ENCODE measurements at places on chromosomes 16 and 17. TPM values are rescaled to one million over a fixed set of nuclear protein-coding genes. Genes with fewer than 3 reads are reported as not detected.

- H3K4me1 ChIP-seq: peaks cover 20% of the 10 kb centered on the region
- peaks cover 27% of the 10 kb centered on the region for H3K36me3 ChIP-seq
- peak; percentile 39 for DNase-seq
- H3K27ac ChIP-seq: peak overlapping the region; percentile 85
- peaks cover 3% of the 10 kb centered on the region for H3K27me3 ChIP-seq
Measured at GRCh38 chr16:66740010-66740409, 11.4 kb downstream of the DYNC1LI2 start.

GRCh38 chr16:75541236-75541635 is 5.3 kb upstream of the CHST5 start:
- H3K36me3 ChIP-seq: peaks cover 8% of the 10 kb centered on the region
- DNase-seq: no peak
- H3K27ac ChIP-seq: no peak overlapping the region
- H3K4me1 ChIP-seq: no peaks in the 10 kb centered on the region

DNA sequence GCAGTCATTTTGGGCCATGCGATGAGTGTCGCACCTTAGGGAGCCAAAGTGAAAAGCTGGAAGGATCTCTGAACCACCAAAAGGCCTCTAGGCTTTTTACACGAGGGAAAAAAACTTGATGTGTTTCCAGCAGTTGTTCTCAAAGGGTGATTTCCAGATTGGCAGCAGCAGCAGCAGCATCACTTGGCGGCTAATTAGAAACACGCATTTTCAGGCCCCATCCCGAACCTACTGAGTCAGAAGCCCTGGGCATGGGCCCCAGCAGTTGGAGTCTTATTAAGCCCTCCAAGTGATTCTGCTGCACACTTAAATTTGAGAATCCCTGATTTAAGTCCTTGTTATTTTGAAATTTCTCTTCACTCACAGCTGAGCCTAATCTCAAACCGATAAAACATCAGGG is 25.3 kb upstream of the PYY start:
- H3K36me3 ChIP-seq: no peaks in the 10 kb centered on the region
- H3K4me3 ChIP-seq: no peak overlapping the region
- H3K27ac ChIP-seq: no peak overlapping the region
- H3K4me1 ChIP-seq: no peaks in the 10 kb centered on the region
- peaks cover 5% of the 10 kb centered on the region for H3K27me3 ChIP-seq

DNA sequence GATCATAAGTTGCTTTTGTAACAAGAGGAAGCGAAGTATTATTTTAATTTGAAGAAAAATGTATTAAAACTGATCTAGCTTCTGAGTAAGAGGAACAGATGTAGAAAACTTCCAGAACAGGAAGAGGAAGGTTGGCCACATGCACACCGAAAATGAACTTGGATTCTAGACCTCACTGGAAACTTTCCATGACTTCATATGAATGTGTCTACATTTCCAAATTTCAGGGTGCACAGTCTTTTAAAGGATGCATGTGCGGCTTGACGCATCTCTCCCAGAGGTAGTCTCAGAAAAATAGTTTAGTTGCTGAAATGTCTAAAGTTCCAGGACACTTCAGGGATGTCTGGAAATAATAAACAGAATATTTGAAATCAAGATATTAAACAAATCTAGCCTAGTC is 275.1 kb upstream of the MYOCD start:
- DNase-seq: no peak
- no peak overlapping the region for H3K27ac ChIP-seq
- H3K27me3 ChIP-seq: peaks cover 2% of the 10 kb centered on the region
- H3K36me3 ChIP-seq: no peaks in the 10 kb centered on the region
- no peak overlapping the region for H3K4me3 ChIP-seq

DNA sequence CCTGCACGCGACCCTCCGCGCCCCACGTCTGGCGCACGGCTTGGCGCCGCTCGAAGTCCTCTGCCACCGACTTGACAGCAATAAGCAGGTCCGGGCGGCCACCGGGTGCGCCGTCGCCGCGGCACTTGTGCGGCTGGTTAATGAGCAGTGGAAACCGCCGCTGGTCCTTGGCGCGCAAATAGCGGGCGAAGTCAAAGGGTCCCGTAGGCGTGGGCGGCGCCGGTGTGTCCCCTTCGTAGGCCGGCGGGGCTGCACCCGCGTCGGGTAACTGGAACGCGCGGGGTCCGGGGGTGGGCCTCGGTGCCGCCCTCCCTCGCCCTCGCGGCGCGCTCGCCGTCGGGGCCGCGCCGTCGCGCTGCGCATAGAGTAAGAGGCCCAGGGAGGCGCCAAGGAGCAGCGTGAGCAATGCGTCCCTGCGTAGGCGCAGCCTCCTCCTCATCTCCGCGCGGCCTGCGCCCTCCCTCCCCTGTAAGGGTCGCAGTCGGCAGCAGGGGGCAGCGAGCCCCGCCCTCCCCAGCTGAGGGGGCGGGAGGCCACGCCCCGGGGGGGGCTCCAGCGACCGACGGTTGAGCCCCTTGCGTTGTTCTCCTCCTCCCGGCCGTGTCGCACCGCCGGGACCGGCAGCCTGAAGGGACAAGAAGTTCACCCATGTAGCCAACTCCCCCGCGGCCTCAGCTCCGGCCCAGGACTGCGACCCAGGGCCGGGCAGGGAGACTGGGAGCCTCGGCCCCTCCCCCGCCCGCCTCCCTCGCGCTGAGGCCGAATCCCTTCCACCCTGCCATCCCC is 558 bp downstream of the B3GNT9 start:
- H3K4me1 ChIP-seq: no peaks in the 10 kb centered on the region
- peak; percentile 64 for DNase-seq

GRCh38 chr16:22313876-22314470 is 16.8 kb downstream of the POLR3E start:
- peaks cover 2% of the 10 kb centered on the region for H3K27me3 ChIP-seq
- no peak overlapping the region for H3K4me3 ChIP-seq
- H3K36me3 ChIP-seq: peaks cover 30% of the 10 kb centered on the region
- no peak for DNase-seq
- no peaks in the 10 kb centered on the region for H3K4me1 ChIP-seq

GRCh38 chr17:39147221-39148185 is 3.9 kb downstream of the PLXDC1 start:
- peaks cover 13% of the 10 kb centered on the region for H3K4me1 ChIP-seq
- peaks cover 3% of the 10 kb centered on the region for H3K36me3 ChIP-seq
- peaks cover 11% of the 10 kb centered on the region for H3K27me3 ChIP-seq
- H3K4me3 ChIP-seq: no peak overlapping the region

DNA sequence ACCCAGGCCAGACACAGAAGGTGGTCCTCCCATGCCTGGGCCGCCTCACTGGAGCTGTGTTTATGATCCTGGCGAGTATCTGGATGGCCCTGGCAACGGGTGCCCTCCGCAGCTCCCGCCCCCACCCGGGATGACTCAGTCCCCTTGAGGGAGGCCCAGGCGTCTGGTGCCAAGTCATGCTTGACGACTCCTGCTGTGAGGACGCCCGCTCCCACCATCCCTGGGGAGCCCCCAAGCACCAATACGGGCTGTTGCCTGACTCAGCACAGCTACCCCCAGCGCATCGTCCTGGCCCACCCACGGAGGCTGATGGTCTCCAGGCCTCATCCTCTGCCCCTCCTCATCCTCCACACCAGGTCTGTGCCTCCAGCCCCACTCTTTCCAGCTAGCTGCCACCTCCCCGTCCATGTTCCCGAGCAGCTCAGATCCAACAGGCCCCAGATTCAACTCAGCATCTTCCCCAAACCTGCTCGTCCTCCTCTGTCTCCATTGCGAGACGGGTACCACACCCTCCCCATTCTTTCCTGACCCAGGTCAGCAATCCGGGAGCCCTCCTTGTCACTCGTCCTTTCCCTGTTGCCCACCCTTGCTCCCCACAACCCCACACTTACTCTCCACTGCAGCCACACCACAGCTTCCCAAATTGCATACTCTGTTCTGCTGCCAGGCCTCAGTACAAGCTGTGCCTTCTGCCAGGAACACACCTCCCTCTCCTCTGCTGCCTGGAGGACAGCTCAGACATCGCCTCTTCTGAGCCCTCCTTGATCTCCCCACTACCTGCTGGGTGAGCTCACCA is 2.6 kb downstream of the CAMKK1 start:
- DNase-seq: no peak
- no peak overlapping the region for H3K4me3 ChIP-seq
- H3K27ac ChIP-seq: no peak overlapping the region
- peaks cover 22% of the 10 kb centered on the region for H3K27me3 ChIP-seq
- H3K4me1 ChIP-seq: peaks cover 46% of the 10 kb centered on the region
- H3K36me3 ChIP-seq: peaks cover 11% of the 10 kb centered on the region

- no peak overlapping the region for H3K27ac ChIP-seq
- peaks cover 23% of the 10 kb centered on the region for H3K27me3 ChIP-seq
- peaks cover 30% of the 10 kb centered on the region for H3K36me3 ChIP-seq
- DNase-seq: no peak
Measured at GRCh38 chr17:81916234-81917001, 1.6 kb downstream of the SIRT7 start.

- peaks cover 5% of the 10 kb centered on the region for H3K27me3 ChIP-seq
- peaks cover 1% of the 10 kb centered on the region for H3K36me3 ChIP-seq
- H3K27ac ChIP-seq: no peak overlapping the region
- DNase-seq: no peak
Measured at GRCh38 chr16:75065521-75066149, 50.9 kb downstream of the LDHD start.

GRCh38 chr17:50708050-50709000 is 611 bp upstream of the ANKRD40 start:
- H3K4me1 ChIP-seq: peaks cover 16% of the 10 kb centered on the region
- peak overlapping the region; percentile 92 for H3K27ac ChIP-seq
- H3K27me3 ChIP-seq: no peaks in the 10 kb centered on the region

DNA sequence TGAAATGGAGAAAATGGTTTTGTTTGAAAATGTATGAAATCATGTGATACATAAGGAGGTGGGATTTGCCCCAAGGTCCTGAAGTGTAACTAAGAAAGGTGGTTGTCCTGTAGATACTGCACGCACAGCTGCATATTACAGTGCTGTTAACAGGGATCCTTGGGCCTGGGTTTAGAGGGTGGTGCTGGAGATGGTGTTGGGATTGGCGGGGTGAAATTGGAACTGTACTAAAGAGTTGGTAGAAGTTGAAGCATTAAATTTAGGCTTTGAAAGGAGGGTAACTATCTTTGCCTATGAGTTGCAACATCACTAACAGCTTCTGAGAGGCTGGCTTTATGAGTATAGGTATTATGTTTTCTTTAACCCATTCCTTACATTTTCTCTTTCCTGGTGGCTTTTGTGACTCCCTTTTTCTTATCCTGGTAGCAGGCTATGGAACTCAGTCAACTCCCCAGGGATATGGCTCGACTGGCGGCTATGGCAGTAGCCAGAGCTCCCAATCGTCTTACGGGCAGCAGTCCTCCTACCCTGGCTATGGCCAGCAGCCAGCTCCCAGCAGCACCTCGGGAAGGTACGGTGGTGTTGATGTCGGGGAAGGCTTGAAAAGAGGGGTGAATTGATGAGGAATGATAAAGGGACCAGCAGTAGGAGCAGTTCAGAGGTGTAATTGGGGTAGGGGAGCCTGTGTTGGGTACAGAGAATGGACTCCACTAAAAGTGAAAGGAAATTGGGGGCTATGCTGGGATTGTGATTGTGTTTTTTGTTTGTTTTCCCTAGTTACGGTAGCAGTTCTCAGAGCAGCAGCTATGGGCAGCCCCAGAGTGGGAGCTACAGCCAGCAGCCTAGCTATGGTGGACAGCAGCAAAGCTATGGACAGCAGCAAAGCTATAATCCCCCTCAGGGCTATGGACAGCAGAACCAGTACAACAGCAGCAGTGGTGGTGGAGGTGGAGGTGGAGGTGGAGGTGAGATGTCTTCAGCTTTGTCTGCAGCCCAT is 3.8 kb downstream of the FUS start:
- peaks cover 71% of the 10 kb centered on the region for H3K36me3 ChIP-seq
- H3K4me1 ChIP-seq: peaks cover 66% of the 10 kb centered on the region
- no peak for DNase-seq

- H3K36me3 ChIP-seq: no peaks in the 10 kb centered on the region
- H3K27ac ChIP-seq: no peak overlapping the region
- H3K27me3 ChIP-seq: peaks cover 3% of the 10 kb centered on the region
- H3K4me3 ChIP-seq: no peak overlapping the region
Measured at GRCh38 chr16:24681793-24682192, 47.7 kb upstream of the TNRC6A start.

- DNase-seq: no peak
- H3K36me3 ChIP-seq: no peaks in the 10 kb centered on the region
- H3K4me1 ChIP-seq: no peaks in the 10 kb centered on the region
- H3K27ac ChIP-seq: no peak overlapping the region
- no peaks in the 10 kb centered on the region for H3K27me3 ChIP-seq
- no peak overlapping the region for H3K4me3 ChIP-seq
Measured at GRCh38 chr16:75770051-75770450, 43.8 kb upstream of the CPHXL start.

DNA sequence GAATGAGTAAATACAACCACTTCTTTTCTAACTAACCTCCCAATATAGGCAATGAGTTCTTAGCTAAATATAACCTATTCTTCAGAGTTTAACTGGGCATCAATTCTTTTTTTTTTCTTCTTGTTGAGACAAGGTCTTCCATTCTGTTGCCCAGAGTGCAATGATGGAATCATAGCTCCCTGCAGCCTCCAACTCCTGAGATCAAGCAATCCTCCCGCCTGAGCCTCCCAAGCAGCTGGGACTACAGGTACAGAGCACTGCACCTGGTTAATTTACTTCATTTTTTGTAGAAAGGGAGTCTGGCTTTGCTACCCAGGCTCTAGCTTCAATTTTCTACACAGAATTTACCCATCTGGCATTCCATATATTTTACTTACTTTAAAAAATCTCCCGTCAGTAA is 1.1 kb downstream of the METTL16 start:
- DNase-seq: no peak
- H3K27ac ChIP-seq: peak overlapping the region; percentile 75
- peak overlapping the region; percentile 75 for H3K4me3 ChIP-seq
- H3K4me1 ChIP-seq: peaks cover 10% of the 10 kb centered on the region
- H3K27me3 ChIP-seq: peaks cover 1% of the 10 kb centered on the region

DNA sequence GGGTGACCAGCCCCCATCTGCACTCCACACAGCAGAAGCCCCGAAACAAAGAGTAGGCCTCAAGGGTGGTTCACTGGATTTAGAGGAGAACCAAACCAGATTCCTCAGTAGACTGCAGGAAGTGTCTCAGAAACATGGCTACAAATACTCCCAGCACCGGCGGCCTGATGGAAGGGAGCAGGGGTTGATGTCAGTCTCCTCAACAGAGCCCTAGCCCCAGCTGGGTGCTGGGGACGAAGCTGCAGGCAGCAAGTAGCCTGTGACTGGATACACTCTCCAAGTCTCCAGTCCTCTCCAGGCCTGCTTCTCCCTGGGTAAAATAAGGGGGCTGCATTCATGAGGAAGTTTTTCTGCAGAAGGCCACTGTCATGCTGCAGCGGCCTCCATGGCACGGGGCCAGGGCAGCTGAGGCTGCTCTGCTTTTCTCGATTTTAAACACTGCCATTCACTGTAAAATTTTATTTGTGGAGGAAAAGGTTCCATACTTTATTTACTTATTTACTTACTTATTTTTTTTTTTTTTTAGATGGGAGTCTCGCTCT is 36.7 kb upstream of the SREBF1 start:
- DNase-seq: no peak
- H3K27ac ChIP-seq: no peak overlapping the region
- no peak overlapping the region for H3K4me3 ChIP-seq
- H3K27me3 ChIP-seq: peaks cover 2% of the 10 kb centered on the region
- H3K4me1 ChIP-seq: peaks cover 46% of the 10 kb centered on the region
- peaks cover 29% of the 10 kb centered on the region for H3K36me3 ChIP-seq

GRCh38 chr16:23071196-23072083 is 77.8 kb downstream of the USP31 start:
- peak overlapping the region; percentile 25 for H3K4me3 ChIP-seq
- H3K27ac ChIP-seq: no peak overlapping the region
- H3K36me3 ChIP-seq: peaks cover 19% of the 10 kb centered on the region
- no peaks in the 10 kb centered on the region for H3K4me1 ChIP-seq

KCNH6 gene
- 18.6 TPM for total RNA-seq

KRT13 gene
- total RNA-seq: not detected

CCDC144A gene
- 0.90 TPM for total RNA-seq

GCGR gene
- not detected for total RNA-seq

HSD3B7 gene
- 5.3 TPM for total RNA-seq

UTP18 gene
- total RNA-seq: 31.5 TPM
